ENCODE measurements at places on chromosomes 2 and 18. TPM values are rescaled to one million over a fixed set of nuclear protein-coding genes. Genes with fewer than 3 reads are reported as not detected.

CDK15 gene
- total RNA-seq, result 1.6 TPM

NT5C1B gene
- total RNA-seq, result not detected

MAPK4 gene
- total RNA-seq, result 1.8 TPM

MAP2 gene
- total RNA-seq, result 14.4 TPM

KIDINS220 gene
- total RNA-seq, result 111 TPM

LIMS4 gene
- total RNA-seq, result 0.49 TPM

MPPE1 gene
- total RNA-seq, result 22.7 TPM

DUSP2 gene
- 59.4 TPM for total RNA-seq

SCN7A gene
- 18.2 TPM for total RNA-seq

ANKRD30BL gene
- total RNA-seq, result 1.4 TPM

AFF3 gene
- 8.1 TPM for total RNA-seq

SP140 gene
- 0.49 TPM for total RNA-seq

C2orf81 gene
- 0.30 TPM for total RNA-seq

INPP5D gene
- 7.6 TPM for total RNA-seq

ZBTB7C gene
- total RNA-seq, result 6.3 TPM

FAM161A gene
- total RNA-seq, result 6.4 TPM

ANKMY1 gene
- 7.6 TPM for total RNA-seq

MC4R gene
- total RNA-seq, result not detected

ARHGEF4 gene
- 19.9 TPM for total RNA-seq

REG3G gene
- not detected for total RNA-seq

PTPRM gene
- total RNA-seq, result 46.3 TPM

LIPG gene
- total RNA-seq, result 8.1 TPM
